ENCODE measurements at places on chromosomes 7 and 10.

DNA sequence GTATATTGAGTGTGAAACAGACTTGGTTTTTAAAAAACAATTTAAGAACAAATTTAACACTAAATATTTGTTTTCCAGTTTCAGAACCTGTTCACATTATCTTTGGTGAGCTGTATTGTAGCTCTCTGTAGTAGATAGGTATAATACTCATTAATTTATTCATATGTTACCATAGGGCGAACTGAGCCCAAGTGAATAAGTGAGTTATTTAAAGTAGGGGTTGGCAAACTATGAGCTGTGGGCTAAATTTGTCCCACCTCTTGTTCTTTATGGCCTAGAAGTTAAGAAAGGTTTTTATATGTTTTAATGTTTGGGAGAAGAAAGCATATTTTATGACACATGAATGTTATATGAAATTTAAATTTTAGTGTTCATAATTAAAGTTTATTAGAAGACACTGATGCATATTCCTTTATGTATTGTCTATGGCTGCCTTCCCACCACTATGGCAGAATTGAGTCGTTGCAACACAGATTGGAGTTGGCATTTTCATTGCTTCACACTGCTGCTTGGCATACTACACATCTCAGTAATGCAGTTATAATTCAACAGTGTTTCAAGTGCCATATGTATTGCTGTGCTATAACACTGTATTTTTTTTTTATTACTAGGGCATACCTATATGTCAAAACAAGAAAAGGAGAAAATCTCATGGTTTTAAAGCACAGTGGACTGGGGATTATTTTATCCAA, 146.5 kb downstream of the ADK start:
- no peak for DNase-seq

DNA sequence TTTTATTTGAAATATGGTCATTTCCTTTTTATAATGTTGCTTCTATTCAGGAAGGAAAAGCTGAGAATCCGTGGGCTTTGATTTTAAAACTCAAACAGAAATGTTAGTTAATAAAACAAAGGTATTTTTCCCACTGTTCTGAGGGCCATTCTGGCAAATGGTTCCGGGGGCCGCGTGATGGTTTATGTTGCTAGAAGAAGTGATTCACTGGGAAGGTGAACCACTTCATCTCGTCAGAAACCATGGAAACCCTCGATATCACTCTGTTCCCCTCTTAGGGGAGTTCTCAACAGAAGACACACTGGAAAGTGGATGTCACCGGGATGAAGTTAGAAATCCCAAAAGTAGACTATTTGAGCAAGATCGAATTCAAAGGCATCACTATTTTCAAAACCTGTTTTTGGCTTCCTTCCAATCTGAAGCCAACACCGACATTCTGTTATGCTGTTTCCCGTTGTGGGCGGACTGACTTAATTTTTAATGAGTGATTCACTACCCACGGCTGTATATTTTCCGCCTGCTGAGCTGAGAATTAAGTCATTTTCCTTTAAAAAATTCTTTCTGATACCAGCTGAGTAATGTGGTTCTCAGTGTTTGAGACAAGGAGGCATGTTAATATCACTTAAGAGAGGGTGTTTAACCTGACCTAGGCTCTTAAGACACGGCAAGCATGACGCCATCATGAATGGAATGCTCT, 84.1 kb downstream of the PTPRE start:
- no peak for DNase-seq

DNA sequence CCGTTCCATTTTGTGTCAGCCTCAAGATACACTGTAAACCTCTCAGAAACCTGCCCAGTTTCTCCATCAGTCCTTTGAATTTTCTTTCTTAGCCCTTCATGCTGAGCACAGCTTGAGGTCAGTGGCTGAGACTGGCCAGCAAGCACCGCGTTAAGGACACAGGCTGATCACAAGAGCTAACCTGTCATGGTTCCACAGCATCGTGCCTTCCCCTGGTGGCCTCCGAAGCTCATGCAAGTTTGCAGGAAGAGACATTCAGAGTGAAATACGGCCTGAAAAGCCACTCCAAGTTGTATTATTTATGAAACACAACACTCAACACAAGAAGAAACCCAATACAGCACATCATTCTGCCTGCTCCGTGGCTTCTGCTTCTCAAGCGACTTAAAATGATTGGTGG, 57.0 kb upstream of the PFKP start:
- no peak for DNase-seq

DNA sequence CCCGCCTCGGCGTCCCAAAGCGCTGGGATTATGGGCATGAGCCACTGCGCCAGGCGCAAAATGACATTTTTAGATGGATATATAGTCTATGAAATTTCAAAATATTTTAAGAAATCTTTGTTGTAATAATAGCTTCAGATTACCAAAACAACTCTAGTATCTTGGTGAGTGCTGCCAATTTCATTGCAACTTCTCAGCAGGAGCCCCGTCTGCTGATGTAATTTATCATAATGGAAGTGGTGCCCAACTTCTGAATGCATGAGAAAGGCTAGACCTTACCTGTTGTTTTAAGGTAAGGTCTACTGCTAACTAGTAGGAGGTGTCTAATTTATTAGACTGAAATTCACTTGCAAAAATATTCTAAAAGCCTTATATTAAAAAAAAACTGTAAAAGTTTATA, 20.0 kb downstream of the PDSS1 start:
- DNase-seq = no peak

- DNase-seq = no peak
Measured at GRCh38 chr10:29495366-29495765, 139.4 kb downstream of the SVIL start.

GRCh38 chr7:116702046-116702785, 30.2 kb downstream of the MET start:
- no peak for DNase-seq

GRCh38 chr10:114303556-114303955, 64.5 kb downstream of the VWA2 start:
- no peak for DNase-seq

DNA sequence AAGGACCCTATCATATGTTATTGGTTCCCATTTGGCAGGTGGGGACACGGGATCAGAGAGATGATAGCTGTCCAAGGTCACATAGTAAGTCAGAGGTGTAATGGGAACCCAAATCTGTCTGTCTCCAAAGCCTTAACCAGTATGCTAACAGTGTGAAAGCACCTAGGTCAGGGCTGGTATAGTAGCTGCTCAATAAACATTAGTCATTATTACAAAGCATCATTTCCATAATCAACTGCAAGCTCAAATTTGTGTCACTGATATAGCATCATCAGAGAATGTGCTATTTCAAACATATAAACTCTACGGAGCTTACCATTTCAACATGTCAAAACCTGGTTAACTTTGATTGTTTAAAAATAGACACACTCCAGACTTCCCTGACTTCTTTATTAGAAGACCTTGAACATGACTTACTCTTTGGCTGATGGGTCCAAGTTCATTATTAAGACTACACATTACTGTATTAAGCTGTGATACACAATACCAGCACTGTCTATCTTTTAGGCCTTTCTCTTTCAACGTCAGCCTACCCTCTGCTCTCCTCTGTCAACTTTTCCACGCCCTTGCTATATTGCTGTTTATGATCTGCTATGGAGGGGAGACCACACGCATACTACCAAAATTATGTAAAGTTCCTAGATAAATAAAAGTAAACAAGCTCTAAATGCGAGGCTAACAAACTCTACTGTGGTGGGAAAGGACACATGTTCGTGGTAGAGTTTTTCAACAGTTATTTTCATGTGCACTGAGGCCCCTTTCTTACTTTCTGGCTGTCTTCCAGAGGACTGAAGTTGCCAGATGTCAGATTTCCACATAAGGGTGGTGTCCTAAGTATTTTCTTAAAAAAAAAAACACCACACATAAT, 33.6 kb downstream of the DNMBP start:
- no peak for DNase-seq

DNA sequence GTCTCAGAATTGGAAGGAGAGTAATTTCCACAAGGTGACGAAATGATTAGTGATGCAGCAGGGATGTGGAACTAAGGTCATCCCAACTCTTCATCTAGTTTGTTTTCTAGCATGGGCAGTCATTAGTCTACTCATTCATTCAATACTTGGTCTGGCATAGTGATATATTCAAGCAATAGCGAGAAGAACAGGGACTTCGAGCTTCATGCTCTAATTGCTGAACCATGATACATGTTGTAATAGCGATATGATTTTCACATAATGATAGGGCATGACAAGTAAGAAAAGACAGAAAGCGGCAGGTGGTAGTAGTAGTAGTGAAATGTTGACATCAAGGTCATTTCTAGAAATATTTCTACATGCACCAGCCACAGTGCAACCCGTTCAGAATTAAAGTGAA, 652.1 kb downstream of the PHTF2 start:
- DNase-seq = no peak

DNA sequence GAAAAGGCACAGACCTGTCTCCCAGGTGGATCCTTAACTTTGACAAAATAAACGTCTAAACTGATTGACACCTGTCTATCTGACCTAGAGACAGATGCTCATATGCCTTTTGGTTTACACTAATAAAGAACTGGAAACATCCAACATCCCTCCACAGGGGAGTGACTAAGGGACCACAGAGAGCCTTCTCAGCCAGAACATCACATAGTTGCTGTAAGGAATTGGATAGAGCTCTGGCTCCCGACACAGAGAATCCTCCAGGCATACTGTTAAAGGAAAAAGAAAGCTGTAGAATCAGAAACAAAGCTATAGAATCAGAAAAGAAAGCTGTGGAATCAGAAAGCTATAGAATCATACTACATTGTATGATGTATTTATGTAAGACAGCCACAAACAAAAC, 258.8 kb downstream of the STK31 start:
- no peak for DNase-seq

- DNase-seq = no peak
Measured at GRCh38 chr7:122199171-122199570, 55.1 kb upstream of the AASS start.

GRCh38 chr7:28793381-28794085, 164.6 kb downstream of the TRIL start:
- no peak for DNase-seq

DNA sequence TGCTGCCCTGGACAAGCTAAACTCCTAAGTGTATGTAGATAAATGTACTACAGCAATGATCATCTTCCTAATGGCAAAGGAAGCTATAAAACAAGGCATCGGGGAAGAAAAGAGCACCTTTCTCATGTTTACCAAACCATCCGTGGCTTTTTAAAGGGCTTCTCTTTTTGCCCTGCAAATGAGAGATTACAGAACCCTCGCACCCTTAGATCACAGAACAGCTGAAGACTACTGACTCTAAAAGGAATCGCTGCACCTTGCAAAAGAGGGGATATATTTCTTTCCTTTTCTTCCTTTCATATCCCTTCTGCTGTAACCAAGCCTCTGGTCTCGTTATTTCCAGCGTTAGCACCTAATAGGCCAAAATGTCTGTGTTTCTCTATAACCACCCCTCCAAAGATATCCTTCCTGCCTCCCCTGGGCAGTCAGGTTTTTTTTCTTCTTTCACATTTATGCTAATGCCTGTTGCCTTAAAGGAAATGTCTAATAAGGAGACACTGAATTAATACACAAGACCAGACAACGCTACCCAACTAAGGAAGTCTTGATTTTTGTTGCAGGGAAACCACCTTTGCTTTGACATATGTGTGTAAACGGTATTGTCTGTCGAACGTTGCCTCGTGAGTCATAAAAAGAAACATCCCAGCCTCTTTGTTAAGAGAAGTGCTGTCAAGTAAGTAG, 10.5 kb downstream of the ST8SIA6 start:
- DNase-seq = no peak

DNA sequence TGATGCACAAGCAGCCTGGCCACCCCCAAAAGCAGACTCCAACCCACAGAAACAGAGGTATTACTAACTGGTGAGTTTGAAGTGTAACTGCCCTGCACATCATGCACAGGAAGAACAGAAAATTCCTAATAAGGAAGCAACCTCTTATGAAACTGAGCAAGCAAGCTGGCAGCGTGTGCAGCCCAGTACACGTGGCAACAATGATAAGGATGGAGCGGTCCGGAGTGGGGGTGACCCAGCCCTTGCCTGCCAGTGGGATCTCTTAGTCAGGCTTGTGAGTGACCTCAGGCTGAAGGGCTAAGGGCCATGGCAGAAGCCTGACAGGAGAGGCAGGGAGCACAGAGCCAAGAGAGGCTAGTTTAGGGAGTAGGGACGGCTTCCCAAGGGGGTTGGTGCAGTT, 22.1 kb upstream of the AOAH start:
- no peak for DNase-seq

GRCh38 chr7:31816810-31817209, 129.8 kb downstream of the PPP1R17 start:
- no peak for DNase-seq

DNA sequence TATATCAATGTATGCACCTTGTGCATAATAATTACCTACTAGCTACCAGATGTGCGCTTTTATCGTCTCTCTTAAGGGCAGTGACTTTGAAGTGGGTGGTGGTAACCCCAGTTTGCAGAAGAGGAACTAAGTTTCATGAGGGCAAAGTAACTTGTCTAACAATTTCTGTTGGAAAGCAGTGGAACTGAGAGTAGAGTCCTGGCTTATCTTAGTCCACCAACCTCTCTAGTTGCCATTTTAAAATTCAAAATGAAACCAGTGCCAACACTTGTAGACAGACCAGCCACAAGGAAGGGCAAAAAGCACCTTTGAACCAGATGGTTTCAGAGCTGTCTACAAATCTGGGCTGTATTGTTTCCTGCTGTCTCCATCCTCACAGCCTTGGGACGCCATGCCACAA, 32.0 kb upstream of the RBM20 start:
- no peak for DNase-seq

DNA sequence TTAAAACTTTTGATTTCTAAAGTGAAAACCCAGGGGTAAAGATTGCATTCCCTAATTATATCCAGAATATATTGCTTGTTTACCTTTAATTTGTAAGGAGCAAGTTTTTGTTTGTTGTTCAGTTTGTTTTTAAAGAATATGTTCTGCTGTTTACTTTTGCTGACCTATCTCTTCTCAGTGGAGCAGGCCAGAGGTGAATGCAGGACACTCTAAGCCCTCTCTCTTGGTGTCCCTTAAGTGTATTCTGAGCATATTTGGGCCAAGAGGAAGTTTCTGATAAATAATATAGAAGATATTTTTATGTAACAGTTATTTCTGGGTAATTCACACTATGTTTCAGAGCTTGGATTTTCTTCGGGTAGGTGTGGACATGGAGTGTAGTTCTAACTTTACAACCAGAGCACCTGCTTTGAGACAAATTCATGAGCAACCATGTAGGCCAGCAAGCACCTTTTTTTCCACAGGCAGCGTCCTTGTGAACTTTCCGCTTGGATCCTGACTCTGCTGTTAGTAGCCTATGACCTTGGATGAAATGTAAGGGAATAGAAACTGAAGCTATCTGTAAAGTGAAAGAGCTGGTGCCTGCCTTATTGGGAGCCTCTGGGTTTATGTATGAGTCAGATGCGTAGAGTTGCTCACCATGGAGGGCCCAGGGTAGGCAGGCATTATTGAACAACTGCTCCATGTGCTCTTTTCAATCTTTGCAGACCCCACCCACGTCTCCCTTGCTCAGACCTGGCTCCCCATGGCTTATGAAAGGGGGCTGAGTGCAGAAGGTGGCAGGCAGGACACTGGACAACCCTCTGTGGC, 16.1 kb downstream of the OGDH start:
- no peak for DNase-seq

- no peak for DNase-seq
Measured at GRCh38 chr10:113692271-113692670, 12.6 kb downstream of the CASP7 start.

- no peak for DNase-seq
Measured at GRCh38 chr10:31118556-31118955, 86.9 kb upstream of the ZNF438 start.

- DNase-seq = no peak
Measured at GRCh38 chr7:114217026-114217806, 197.4 kb upstream of the FOXP2 start.

- DNase-seq = no peak
Measured at GRCh38 chr10:113982769-113983168, 60.9 kb upstream of the ADRB1 start.
